ENCODE measurements at places on chromosomes 16 and 17.

DNA sequence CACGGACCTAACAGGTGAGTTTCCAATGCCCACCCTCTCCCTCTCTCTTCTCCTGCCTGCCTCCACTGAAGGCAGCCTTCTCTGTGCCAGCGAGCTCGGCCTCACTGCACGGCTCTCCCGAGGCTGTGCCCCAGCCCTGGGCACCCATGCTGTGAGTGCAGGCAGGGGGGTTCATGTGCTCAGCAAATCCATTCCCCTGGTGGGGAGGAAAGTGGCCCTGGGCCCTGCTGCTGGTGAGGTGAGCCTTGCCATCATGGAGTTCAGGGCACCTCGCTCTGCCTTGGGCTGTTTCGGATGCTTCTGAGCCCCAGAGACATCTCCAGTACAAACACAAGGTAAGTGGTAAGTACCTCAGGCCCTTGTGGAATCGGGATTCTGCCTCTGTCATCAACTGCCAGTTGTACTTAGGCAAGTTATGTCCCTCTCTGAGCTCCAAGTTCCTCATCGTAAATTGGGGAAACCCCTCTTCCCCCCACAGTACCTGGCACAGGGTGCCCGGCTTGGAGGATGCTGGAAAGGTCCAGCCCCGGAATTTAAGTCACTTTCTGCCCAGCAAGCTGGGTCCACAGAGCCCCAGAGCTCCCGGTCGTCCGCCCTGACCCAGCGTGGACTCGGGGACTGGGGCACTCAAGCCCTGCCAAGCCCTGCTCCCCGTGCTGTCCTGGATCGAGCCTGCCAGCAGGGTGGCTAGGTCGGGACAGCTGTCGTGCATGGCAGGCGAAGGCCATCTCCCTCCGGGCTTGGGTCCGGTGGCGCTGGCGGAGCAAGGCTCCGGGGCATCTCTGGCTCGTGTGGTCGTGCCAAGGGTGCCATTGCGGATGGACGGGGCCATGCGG is 684 bp upstream of the NUDT16L1 start:
- peak; percentile 7 for DNase-seq

DNA sequence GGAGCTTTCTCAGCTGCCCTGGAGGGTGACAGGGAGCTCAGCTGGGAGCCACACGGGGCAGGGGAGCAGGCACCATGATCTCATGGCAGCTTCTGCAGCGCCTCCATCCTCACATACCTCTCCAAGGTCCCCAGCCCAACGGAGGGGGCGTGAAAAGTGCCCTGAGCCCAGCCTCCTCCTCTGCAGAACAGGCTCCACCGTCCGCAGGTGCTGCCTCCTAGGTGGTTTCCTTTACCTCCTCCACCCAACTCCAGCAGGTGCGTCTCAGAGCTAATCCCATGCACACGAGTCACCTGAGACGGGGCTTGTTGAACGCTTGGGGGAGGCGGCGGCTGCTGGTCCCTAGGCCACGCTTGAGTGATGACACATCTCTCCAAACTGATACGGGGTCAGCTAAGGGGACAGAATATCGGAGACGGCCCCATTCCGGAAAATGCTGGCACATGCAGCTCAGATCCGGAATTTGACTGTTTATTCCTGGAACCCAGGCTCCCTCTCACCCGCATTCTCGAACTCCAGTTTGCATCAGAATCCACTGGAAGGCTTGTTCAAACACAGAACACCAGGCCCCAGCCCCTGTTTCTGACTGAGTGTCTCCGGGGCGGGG is 387 bp upstream of the SLC38A8 start:
- DNase-seq: no peak

DNA sequence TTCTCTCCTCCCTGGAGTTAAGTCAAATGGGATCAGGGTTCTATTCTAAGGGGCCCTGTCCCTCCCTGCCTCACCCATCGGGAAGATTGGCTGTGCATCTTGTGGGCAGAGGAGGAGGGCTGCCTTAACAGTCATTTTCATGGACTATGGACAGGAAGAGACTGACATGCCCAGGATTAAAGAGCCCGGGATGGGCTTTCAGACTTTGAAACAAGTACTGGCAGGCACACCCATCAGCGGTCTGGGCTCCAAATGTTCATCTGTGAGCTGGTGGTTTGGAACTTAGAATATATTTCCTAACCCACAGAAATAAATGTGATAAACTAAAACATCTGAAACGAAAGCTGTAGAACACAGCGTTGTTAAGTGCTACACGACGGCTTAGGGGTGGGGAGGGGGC is 6.5 kb downstream of the SLC6A4 start:
- no peak for DNase-seq

GRCh38 chr16:66357523-66357928 is 9.0 kb upstream of the CDH5 start:
- DNase-seq: peak; percentile 75

DNA sequence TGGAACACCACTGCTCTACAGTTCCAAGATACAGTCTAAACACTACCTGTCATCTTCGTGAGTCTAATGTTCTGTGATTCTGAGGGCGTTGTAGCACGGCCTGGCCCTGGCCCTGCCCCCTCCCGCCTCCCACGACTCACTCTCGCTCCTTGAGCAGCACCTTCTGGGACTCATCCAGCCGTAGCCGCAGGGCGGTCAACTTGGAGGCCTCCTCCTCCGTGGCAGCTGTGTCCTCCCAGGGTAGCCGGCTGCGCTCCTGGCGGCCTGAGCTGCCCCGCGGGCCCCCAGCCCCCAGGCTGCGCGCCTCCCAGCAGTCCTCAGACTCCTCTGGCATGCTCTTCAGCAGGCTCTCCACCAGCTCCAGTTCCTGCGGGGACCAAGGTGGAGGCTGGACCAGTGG is 10.6 kb downstream of the CCDC102A start:
- DNase-seq: no peak

DNA sequence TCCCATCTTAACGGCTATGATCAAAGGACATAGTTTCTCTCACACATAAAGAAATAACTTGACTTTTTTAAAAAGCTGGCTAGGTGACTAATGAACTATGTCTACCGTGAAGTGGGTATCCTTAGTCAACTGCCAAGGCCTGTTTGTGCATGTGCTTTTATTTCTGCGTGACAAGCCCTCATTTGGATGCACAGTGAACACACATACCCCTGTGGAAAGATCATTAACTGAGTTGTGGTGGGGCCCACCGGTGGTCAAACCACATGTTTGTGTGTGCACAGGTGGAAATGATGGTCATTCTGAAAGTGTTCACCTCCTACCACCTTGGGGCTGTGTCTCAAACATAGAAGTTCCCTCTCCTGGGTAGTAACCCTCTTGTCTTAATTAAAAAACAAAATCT is 256.1 kb upstream of the SALL1 start:
- no peak for DNase-seq

GRCh38 chr17:38676706-38677504 is 2.1 kb upstream of the EPOP start:
- DNase-seq: peak; percentile 86

DNA sequence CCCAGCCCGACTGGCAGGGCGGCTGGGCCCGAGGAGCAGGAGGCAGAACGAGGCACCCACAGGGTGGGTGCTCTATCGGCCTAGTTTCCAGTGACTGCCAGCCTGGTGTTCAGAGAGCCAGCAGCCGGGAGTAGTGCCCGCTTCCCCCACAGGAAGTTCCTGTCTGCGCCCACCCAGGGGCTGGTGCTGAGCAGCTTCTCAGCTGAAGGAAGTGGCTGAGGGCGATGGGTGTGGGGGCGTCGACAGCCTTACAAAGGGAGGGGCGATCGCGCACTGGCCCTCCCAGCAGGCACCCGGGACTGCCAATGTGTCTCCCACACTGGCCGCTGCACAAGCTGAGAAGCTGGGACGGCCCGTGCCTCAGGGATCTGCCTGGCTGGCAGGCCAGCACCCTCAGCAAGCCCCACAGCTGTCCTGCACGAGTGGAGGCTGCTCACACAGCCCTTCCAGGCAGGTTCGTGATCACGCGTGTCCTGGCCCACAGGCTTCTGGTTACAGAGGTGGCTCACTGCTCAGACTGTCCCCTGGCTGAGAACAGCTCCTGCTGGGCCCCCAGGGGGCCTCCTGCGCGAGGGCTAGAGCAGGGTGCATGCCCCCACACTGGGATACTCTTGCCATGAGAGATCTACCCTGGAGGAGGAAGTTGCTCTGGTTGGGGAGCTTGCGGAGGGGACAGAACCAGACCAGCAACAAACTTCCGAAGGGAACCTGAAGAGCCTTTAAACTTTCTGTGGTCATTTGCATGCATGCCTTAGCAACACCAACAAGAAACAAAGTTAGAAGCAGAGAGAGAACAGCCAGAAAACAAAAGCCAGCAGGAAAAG is 2.5 kb downstream of the RNF166 start:
- DNase-seq: no peak

DNA sequence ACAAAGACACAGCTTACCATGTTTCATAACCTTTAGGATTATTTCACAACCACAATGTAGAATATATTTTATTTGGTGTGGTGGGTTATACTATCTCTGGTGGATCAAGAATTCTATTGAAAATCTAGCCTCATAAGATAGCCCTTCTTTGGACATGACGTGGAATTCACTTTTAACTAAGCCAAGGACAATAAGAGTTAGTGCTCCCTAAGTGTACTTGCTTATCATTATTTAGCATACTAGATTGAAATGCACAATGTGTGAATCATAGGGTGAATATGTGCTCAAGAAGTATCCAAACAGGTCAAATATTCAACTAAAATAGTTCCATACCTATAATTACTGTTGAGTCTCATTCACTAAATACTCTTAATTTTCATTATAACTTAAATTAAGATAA is 1179.5 kb upstream of the GOT2 start:
- DNase-seq: no peak

DNA sequence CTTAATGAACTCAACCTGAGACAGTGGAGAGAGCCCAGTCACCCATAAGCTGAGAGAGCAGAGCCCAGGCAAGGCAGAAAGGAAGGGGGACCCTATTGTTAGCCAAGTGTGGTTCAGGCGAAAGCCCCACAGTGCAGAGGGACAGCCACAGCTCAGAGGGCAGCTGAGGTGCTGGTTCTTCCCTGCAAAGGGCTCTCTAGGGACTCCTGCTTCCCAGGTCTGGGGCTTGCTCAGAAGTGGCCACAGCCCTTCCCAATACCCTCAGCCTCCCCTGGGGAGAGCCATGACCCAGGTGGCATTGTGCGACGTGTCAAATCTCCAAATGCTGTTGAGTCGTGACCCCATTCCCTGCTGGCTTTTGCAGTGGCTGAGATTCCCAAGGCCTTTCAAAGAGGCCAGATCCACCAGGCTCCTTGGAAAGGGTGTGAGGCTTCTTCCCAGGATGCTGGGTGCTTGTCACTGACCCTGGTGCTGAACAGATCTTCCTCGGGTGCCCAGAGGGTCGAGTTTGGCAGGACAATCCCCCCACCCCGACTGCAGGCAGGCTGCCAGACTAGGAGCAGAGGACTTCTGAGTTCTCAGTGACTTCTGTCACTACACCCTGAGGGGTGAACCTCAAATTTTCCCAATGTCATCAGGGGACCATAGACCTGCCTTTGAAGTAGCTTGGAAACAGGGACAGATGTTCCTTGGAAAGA is 2.5 kb upstream of the CCL17 start:
- peak; percentile 24 for DNase-seq

GRCh38 chr17:63477480-63478440 is 899 bp downstream of the ACE start:
- peak; percentile 36 for DNase-seq

DNA sequence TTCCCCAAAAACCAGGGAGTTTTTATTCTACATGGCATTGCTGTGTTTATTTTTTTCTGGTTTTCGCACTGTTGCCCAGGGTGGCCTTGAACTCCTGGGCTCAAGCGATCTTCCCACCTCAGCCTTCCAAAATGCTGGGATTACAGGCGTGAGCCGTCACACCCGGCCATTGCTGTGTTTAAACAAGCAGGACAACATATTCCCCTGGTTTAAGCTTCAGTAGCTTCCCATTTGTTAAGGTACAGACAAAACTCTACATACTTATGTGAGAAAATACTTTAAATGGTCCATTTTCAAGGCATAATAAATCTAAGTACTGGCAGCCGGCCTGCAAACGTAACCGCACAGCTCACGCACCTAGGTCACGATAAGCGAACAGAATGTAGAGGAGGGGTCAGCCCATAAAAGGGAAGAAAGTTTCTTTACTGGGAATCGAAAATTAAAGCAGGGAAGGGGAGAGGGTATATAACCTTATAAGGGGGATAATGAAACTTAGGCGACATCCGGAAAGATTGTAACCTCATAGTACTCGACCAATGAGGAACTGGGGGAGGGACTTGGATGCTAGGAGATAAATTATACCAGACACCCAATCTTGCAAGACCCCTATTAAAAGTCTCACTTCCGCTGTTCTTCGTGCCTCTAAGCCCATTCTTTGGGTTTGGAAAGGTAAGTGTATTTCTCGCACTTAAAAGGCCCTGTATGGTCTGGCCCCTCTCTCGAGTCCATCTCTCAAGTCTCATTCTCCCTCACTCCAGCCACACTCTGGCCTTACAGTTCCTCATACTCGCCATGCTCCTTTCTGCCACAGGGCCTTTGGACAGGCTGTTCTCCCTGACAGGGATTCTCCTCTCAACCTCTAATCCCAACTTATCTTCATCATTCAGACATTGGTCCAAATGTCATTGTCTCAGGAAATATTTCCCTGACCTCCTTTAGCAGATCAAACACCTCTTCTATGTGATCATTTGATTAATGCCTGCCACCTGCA is 59.2 kb downstream of the TEX14 start:
- no peak for DNase-seq

DNA sequence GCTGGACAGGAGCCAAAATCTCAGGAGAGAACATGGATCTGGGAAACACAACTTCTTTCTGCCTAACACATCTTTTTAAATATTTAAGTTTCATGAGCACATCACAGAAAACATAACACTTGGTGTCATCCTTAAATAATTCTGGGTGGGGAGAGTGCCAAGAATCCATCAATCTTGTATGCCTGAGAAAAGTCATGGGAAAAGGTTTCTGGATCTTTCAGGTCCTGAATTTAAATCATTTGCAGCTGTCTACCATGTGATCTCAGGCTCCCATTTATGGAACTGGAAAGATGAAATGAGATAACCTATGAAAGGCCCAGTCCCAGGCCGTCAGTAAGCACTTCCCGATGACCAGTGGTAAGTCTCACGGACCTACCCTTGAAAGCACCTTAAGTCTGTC is 15.1 kb downstream of the CDH11 start:
- DNase-seq: no peak

DNA sequence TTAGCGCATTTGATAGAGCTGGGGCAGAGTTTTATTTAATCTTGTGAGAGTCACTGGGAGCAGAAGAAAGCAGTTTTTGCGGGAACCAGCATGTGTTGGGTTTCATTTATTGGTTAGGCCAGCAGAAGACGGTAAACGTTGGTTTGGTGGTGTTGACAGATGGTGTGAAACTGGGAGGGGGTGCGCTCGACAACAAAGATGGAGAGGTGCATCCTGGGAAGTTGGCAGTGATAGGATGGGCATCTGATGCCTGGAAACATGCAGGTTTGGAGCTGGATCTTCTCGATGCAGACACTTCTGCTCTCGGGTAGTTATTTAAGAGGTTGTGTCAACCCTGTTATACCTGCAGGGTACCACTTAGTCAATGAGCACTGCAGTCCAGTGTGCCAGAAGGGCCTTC is 24.9 kb upstream of the CLEC18A start:
- no peak for DNase-seq
